ENCODE measurements at places on chromosomes 16 and 17. TPM values are rescaled to one million over a fixed set of nuclear protein-coding genes. Genes with fewer than 3 reads are reported as not detected.
A peak's percentile ranks its signal among the peaks of the same experiment; 100 is the strongest.

DNA sequence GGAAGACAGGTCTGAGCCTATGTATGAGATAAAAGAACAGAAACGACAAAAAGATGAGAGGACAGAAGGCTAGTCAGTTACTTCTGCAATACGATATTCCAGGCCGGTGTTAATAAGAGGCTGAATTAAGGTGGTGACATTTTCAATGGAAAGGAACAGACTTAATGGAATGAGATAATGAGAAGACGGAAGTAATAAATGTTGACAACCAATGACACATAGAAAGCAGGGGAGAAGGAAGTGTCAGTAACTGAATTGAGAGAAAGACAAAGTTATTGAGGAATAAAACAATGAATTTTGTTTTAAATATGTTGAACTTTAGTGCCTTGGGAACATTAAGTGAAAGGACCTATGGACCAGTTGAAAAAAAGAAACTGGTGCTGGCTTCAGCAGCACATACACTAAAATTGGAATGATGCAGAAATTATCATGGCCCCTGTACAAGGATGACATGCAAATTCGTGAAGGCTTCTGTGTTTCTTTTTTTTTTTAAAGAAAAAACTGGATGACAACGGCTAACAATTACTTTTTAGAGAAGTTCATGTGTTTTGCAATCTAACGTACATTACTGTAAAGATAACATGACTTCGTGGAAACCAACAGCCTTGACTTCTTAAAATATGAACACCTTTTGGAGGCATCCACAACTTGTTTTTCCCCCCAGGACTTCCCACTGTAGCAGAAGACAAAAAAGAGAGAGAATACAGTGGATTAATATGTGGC is 18.5 kb upstream of the CPD start:
- no peak for DNase-seq

DNA sequence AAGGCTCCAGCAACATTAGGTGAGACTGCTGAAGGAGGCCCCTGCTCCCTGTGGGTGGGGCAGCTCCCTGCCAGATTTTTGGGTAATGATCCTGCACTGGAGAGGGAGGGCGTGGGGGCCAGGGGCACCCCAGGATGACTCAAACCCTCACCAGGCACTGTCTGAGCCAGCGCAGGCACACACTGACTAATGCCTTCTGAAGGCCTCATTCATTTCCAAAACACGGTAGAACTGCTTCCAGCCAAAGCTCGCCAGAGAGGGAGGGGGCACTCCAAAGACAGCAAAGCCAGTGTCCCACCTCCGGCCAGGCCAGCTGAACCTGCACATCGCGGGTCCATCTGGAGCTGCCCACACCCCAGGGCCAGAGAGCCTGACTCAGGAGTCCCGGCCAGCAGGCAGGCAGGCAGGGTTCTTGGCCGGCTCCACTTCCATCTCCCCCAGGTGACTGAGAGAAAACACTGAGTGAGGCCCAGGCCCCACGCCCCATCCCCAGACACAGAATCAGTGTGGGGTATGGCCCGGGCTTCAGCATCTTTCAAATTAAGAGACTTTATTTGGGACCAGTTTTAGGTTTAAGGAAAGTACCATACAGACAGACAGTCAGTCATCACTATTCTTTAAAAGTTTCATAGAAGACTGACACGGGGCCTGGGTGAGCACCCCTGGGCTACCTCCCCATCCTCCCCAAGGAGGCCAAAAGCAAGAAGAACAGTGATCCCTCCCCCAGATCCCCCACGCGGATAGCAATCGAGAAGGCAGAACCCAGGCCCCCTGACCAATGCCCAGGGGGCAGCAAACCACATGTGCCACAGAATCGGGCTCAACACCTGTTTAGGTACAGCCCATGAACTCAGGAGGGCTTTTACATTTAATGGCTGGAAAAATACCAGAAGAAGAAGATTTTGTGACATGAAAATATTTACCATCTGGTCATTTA is 2.3 kb downstream of the PIEZO1 start:
- peak; percentile 45 for DNase-seq

Gene CD300E
- 7.3 TPM for total RNA-seq

DNA sequence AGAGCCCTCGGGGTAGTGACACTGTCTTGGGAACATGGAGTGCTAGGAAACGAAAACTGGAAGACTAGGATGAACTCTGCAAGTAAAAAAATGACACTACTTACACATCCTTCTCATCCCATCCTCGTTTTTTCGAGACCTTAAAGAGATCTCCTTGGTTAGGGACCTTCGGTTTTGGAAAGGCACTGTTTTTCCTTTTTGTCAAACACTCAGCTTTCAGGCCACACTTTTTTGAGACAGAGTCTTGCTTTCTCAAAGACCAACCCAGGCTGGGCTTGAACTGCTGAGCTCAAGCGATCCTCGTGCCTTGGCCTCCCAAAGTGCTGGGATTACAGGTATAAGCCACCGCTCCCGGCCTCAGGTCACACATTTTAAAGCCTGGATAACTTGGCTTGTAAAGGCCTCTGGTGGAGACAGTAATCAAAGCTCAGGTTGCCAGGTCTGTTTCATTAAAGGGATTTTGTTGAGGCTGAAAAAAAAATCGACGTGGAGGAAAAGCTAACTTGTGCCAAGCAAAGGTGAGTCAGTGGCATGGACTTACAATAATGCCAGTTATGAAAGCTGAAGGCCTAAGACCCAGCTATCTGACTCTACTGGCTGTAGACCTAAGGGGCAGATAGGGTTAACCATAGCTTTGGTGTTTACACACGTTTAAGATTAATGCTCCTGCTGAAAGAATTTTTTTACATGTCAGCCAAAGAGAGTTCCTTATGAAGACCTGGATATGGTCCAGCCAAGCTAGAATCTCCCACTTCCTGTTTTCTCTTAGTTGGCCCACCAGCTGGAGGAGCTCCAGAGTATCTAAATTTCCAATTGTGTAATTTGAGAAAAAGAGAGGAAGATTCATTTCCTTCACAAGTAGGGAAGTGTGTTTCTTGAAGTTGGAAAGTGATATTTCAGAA is 823 bp downstream of the NBR1 start:
- no peak for DNase-seq

GRCh38 chr16:10906914-10907756 is 30.1 kb downstream of the CIITA start:
- DNase-seq: peak; percentile 75

All from lower lobe of right lung (tissue), 2 donors.